ENCODE measurements at places on chromosomes 1 and 21.

- DNase-seq: no peak
Observed at GRCh38 chr1:63877816-63878215, 104.0 kb downstream of the ROR1 start.

- DNase-seq: no peak
Observed at GRCh38 chr1:67619080-67619479, 65.9 kb upstream of the GADD45A start.

GRCh38 chr1:68000191-68000590, 50.2 kb downstream of the DIRAS3 start:
- no peak for DNase-seq

DNA sequence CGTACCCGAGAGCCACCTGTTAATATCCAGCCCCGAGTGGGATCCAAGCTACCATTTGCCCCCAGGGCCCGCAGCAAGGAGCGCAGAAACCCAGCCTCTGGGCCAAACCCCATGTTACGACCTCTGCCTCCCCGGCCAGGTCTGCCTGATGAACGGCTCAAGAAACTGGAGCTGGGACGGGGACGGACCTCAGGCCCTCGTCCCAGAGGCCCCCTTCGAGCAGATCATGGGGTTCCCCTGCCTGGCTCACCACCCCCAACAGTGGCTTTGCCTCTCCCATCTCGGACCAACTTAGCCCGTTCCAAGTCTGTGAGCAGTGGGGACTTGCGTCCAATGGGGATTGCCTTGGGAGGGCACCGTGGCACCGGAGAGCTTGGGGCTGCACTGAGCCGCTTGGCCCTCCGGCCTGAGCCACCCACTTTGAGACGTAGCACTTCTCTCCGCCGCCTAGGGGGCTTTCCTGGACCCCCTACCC, 1.4 kb downstream of the USP21 start:
- DNase-seq: no peak

- DNase-seq: peak; percentile 72
Observed at GRCh38 chr1:93692026-93692425, 10.4 kb upstream of the BCAR3 start.

- DNase-seq: no peak
Observed at GRCh38 chr21:27448960-27449359, 482.1 kb upstream of the ADAMTS5 start.

DNA sequence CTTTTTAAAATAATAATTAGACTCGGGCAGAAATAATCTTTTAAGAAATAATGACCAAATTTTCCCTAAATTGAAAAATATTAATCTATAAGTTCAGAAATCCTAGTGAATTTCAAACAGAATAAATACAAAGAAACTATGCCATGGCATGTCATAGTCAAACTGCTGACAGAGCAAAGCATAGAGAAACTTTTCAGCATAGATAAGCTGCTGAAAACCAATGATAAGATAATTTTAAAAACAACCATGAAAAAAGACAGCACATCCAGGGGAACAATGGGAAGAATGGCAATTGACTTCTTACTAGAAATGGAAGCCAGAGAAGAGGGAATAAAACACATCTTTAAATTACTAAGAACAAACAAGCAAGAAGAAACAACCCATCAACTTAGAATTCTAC, 19.8 kb downstream of the CD1D start:
- no peak for DNase-seq

- DNase-seq: no peak
Observed at GRCh38 chr1:243213045-243213787, 41.9 kb downstream of the CEP170 start.

DNA sequence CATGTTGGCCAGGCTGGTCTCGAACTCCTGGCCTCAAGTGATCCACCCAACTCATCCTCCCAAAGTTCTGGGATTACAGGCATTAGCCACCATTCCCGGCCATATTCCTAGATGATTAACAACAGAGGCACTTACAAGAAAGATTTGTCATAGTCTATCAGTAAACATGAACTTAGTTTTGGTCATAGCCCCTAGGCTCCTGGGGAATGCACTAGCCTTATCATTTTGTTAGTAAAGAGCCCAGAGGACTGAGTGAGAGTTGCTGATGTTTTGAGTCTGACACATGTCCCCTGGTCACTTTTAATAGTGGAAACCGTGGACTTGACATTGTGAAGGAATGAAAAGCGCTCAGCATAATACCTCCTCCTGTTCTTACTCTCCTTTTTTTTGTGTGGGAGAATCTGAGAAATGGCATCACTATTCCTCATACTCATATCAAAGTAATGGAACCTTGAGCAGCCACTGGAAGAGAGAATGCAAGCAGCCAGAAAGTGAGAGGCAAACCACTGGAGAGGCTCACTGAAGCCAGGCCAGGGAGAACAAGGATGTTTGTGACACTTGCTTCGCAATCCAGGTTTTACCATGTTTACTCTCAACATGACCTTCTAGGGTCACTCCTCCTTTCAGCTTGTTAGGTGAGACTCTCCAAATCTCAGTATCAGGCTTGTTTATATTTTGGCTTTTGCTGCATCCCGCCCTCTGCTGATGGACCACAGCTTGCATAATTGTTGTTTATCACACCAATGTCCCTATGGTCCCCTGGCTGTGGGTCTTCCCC, 14.8 kb downstream of the ATP1B1 start:
- no peak for DNase-seq

DNA sequence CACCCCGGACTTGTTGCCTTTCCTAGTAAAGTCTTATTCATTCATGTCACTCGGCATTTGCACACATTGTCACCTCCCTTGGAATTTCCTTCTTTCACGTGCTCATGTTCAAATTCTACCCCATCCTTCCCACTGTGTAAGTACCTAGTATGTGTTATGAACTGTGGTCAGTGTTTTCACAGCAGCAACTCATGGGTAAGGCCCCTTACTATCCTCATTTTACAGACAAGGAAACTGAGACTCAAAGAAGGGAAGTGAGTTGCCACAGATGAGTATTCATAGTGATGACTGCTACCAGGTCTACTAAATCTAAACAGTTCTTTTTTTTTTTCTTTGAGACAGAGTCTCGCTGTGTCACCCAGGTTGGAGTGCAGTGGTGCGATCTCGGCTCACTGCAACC, 10.5 kb downstream of the CITED4 start:
- no peak for DNase-seq

DNA sequence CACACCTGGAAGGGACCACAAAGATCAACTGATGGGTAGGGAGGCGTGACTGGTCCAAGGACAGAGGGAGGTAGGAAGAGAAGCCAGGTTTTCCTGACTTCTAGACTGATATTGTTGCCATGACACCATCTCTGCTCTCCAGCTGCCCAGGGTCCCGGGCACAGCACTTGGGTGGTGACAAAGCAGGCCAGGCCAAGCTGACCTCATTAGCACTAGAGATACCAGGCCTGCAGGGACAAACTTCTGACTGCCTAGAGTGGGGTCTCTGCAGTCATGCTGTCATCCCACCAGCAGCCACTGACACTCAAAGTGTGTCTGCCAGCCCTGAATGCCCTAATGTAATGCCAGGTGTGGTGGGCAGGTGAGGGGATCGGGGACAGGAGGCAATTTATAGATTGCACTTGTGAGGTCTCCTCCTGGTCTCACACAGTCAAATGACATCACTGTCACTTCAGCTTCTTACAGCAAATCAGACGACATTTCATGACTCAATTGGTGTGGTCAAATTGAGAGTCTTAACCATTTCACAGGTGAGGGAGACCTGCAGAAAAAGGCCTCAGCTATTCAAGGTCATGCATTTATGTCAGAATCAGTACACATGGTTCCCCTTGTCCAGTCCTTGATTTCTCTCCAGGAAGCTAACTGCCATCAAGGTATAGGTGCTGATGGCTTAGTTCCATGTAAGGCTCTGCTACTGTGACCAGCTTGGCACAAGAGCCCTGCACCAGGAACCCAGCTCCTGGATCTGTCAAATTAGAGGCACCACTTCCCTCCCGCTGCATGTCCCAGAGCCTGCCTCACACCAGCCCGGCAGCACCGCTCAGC, 2.7 kb downstream of the SLC9A1 start:
- no peak for DNase-seq

GRCh38 chr1:60283690-60284089, 210.1 kb upstream of the C1orf87 start:
- peak; percentile 57 for DNase-seq

GRCh38 chr1:18637962-18638834, 7.6 kb downstream of the PAX7 start:
- no peak for DNase-seq

GRCh38 chr1:212256369-212256768, 28.8 kb upstream of the PPP2R5A start:
- no peak for DNase-seq

DNA sequence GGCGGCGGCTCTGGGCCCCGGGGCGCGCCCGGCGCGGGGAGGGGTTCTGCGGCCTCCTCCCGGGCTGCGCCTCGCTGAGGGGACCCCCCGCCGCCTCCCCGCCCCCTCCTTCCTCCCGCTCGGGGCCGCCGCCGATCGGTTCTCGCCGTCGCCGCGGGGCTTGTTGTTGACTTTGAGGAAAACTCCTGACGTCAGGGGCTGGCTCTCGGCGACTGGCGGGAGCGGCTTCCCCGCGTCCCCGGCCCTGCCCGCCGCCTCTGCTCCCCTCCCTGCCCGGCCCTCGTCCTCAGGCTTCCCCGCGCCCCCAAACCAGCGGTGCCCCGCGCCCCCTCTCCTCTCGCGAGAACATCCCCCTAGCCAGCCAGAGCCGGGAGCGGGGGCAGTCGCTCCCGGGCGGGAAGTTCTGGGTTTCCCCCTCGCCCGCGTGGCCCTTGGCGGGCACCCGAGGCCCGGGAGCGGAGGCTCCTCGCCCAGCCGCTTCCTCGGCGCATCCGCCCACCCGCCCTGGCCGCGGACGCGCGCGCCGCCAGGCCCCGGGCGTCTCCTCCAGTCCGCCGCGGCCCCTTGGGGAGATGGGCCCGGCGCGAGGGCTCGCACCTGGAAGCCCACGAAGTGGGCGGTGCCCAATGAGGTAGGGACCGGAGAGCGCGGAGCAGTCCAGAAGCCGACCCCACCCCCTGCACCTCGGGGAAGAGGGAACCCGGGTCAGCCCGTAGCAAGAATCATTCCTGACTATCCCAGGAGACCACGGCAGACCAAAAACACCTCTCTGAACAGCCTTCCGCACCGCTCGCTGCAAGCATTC, 611 bp upstream of the AKT3 start:
- DNase-seq: peak; percentile 85

- no peak for DNase-seq
Observed at GRCh38 chr1:15727021-15727420, 9.0 kb upstream of the SLC25A34 start.

DNA sequence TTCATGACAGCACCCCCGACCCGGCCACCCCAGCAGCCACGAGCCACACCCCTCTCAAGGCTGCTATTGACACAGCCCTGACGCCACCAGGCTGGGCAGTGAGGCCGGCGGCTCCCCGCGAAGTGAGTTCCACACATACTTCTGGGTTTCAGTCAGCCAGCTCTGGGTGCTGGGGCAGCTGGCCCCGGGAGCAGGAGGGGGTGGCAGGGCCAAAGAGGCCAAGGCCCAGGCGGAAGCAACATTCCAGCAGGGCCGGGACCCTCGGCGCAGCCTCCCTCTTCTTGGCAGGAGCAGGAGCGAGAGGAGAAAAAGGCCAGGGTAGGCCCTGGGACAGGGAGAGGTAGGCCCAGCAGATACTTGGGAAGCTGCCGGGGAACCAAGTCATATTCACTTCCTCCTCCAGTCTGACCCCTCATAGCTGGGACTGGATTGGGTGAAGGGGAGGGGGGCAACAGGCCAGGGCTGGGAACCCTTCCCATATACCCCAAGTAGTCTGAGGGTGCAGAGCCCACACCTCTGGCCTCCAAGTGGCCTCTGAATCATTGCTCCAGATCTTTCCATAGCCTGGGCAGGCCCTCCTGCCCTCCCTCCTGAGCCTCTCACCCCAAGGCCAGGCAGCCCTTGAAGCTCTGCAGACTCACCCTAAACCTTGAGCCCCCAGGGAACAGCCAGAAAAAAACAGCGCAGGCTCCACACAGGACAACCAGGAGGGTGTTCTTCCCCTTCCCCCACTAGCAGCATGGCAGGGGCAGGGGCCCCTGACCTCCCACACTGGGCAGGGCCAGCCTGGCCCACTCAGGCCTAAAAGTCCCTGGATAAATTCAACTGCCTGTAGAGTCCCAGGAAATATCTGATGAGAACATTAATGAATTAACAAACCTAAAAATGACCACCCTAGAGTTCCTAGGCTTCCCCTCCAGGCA, 5.7 kb downstream of the HSPG2 start:
- DNase-seq: peak; percentile 88

- no peak for DNase-seq
Observed at GRCh38 chr1:47002211-47002610, 21.3 kb upstream of the CYP4X1 start.

- no peak for DNase-seq
Observed at GRCh38 chr1:212656730-212657129, 42.9 kb downstream of the BATF3 start.

- no peak for DNase-seq
Observed at GRCh38 chr1:2115008-2115641, 64.9 kb downstream of the PRKCZ start.

DNA sequence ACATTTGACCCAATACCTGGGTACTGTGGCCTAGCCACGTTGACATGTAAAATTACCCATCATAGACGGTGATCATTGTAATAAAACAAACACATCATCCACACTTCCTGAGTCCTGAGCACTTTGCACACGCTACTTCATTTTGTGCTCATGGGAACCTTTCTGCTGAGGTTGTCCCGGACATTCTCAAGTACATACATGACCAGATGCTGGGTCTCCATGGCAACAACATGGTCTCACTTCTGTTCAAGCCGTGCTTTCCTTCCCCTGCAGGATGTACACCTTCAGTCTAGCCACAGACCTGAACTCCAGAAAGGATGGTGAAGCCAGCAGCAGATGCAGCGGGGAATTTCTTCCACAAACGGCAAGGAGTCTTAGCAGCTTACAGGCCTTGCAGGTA, 22.7 kb downstream of the UBASH3A start:
- DNase-seq: no peak

GRCh38 chr1:13535227-13535626, 21.4 kb upstream of the LRRC38 start:
- DNase-seq: no peak

DNA sequence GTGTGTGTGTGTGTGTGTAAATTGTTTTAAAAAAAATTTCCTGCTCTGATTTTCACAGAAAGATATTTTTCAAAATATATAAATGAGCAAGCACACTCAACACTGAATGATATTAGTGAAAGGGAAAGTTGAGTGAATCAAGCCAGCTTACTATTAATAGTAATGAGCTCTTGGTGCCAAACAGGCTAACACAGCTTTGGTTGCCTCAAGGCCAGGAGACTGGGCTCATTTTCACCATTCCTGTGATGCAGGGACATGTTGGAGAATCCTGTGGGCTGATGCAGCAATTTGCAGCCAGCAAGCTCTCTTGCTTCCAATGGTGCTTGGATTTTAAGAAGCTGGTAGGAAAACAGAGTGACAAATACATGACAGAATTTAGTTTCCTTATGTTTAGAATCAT, 30.2 kb downstream of the PLA2G4A start:
- DNase-seq: no peak

- peak; percentile 24 for DNase-seq
Observed at GRCh38 chr1:33257207-33257771, 997 bp downstream of the ZNF362 start.

All from SJCRH30 (cell line).